ENCODE measurements at places on chromosomes 4 and X. TPM values are rescaled to one million over a fixed set of nuclear protein-coding genes. Genes with fewer than 3 reads are reported as not detected.
A peak's percentile ranks its signal among the peaks of the same experiment; 100 is the strongest.

ADRA2C gene
- under 0.01 TPM for total RNA-seq

ATP8A1 gene
- 1.4 TPM for total RNA-seq

EFNB1 gene
- 117 TPM for total RNA-seq

LDB2 gene
- total RNA-seq = not detected

RAB9B gene
- total RNA-seq = not detected

FAM9A gene
- not detected for total RNA-seq

DNAJB14 gene
- 32.9 TPM for total RNA-seq

PRKG2 gene
- total RNA-seq = 7.0 TPM

TSPAN6 gene
- 16.6 TPM for total RNA-seq

TLR1 gene
- 0.13 TPM for total RNA-seq

CXCR3 gene
- total RNA-seq = not detected

- DNase-seq = no peak
Measured at GRCh38 chrX:154827194-154828015, 7.1 kb downstream of the SMIM9 start.

GRCh38 chr4:81146466-81146865 lies 68.6 kb downstream of the PRKG2 start:
- no peak for DNase-seq

DNA sequence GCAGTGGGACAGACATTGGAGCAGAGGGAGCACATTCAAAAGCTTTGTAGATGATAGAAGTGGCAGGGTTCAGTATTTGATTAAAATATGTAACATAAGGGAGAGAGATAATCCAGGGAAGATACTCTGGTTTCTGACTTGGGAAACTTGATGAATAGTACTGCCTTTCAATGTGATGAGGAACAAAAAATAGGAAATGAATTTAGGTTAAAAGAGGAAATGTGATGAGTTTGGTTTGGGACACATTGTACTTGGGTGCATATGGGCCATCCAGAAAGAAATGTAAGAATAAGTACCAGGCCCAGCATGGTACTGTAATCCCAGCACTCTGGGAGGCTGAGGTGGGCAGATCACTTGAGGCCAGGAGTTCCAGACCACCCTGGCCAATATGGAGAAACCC lies 20.9 kb upstream of the NDNF start:
- DNase-seq = no peak

DNA sequence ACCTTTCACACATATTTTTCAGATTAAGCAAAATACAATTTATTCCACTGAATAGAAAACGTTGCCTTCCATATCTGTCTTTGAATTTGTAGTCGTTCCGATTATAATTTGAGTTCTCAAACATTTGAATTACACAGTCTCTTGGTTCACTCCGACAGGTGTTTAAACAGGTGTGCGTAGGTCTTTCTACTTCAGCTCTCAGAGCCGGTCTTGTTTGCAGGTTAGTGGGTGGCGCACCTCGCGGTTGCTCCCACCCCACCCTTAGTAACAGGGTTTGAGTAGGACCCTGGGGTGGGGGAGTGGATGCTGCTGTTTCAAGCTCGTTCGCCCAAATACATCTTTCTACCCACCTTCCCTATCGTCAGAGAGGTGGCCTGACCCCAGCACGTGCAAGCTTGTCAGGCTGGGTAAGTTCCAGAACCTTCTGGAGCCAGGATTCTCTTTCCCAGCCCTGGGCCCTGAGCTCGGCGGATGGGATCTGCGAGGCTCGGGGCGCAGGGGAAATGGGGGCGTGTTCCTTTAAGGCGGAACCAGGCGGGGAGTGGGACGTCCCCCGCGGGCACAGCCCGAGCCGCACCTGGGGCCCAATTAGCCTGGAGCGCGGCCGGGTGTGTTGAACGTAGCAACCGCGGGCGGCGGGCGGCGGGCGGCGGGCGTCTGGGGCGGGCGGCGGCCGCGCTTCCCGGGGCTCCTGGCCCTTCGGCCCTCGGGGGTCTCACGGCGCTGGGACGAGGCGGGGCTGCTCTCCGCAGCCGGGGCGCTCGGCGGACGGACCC lies at the start of gene FAM149A:
TSS of gene FAM149A (plus strand) at position 591 of the 776 bp plus-strand sequence.
- DNase-seq = no peak

GRCh38 chrX:81957900-81958545 lies 756.1 kb downstream of the SH3BGRL start:
- DNase-seq = peak; percentile 4

DNA sequence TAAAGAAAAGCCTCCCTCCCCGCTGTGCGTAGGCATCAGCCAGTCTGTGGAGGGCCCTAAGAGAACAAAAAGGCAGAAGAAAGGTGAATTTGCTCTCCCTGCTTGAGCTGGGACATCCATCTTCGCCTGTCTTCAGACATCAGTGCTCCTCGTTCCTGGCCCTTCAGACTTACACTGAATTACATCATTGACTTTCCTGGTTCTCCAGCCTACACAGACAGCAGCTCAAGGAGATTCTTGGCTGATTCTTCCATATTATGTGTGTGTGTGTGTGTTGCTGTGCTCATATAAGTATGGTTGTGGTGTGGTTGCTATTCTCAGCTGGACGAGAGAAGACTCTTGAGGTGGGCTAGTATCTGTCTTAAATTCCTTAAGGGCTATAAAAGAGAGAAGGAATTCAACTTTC lies 35.5 kb upstream of the CD99L2 start:
- no peak for DNase-seq

DNA sequence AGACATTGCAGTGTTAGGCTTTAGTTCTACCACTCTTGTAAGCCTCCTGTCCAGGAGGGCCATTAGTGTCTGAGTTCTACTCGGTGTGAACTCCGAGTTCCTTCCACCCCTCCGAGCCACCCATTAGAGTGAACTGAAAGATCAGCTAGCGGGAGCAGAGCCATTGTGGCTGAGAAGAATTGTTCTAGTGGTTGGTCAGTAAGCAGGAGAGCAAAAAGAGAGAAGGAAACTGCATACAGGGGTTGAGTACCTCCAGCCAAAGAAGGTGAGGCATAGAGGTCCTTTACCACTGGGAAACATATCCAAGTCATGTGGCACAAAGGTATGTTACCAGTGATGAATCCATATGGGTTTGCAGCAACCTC lies 96.9 kb downstream of the CPE start:
- no peak for DNase-seq

DNA sequence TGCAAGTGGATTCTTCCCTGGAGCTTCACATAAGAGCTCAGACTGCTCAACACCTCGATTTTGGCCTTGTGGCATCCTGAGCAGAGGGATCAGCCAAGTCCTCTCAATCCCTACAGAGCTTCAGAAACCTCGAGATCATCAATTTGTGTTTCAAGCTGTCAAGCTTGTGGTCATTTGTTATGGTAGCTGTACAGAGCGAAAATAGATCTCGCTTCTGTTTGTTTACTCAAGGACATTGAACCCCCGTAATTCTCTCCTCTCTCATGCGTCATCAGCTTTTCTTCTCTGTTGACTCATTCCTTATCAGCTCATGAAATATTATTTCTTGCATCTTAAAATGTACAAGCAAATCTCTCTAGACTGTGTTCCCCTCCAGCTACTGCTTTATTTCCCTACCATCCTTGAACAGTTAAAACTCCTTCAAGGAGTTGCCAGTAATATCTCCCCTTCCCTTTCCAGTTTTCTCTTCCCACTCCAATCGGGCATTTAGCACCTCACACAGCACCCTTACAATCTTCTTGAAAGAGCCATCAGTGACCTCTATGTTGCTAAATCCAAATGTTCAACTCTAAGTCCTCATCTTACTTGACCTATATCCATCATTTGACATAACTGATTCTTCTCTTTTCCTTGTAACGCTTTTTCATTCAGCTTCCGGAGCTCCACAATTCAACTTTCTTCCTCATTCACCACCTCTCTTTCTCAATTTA lies 106.2 kb upstream of the FAT1 start:
- peak; percentile 90 for DNase-seq

DNA sequence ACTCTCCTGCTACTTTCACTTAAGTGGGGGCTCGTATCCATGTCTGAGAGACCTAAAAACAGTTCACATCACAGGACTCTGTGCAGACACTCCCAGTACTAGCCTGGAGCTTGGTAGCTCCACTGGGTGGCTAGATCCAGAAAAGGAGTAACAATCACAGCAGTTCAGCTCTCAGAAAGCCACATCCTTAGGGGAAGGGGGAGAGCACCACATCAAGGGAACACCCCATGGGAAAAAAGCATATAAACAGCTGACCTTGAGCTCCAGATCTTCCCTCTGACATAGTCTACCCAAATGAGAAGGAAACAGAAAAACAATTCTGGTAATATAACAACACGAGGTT lies 175.8 kb downstream of the FAM13A start:
- no peak for DNase-seq

DNA sequence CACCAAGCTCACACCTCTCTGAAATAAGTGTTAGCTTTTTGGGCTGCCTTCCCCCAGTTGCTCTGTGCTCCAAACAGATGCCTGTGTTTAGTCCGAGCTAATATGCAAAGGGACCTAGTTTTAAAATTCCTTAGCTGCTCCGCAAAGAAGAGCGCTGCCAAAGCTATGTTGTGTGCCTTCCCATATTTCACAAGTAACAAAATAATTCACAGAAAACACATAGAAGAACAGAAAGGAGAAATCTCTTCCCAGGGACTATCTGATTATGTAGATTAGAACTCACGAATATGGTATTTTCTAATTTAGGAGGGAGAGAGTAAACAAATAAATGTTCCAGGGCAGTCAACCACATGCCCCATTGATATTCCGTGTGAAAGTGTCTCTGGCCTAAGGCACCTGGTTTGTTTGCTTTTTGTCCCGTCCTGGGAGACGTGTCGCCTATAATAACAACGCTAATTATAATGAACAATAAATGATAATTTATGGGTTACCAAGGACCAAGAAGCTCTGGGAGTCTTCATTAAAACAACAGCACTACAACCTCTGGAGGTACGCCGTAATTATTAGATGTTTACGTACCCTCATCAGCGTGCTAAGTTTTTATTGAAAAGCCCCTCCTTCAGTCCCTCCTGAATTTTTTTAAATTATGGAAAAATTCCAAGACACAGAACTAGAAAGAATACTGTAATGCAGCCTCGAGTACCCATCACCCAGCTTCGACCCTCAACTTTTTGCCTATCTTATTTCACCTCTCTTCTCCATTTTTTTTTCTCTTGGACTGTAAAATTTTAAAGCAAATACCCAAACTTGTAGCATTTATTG lies 1.2 kb upstream of the CCNG2 start:
- no peak for DNase-seq

GRCh38 chr4:60605646-60606354 lies 594.3 kb upstream of the ADGRL3 start:
- DNase-seq = peak; percentile 14

DNA sequence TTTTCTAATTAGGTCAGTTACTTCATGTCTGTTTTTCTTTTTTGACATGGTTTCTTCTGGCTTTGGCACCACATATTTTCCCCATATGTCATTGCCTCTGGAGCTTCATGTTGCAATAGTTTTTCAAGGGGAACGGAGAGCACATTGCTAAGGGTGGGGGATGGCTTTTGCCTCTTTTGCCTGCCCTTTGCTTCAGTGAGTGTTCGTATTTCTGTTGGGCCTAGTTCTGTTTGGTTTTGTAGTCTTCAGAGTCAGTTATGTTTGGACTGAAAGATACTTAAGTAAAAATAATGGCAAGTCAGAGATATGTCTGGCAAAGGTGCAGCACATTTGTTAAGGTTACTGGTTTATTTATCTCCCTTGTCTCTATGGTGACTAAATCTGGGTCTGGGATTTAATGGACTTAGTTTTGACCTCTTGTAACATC lies 29.1 kb downstream of the FHL1 start:
- peak; percentile 64 for DNase-seq

DNA sequence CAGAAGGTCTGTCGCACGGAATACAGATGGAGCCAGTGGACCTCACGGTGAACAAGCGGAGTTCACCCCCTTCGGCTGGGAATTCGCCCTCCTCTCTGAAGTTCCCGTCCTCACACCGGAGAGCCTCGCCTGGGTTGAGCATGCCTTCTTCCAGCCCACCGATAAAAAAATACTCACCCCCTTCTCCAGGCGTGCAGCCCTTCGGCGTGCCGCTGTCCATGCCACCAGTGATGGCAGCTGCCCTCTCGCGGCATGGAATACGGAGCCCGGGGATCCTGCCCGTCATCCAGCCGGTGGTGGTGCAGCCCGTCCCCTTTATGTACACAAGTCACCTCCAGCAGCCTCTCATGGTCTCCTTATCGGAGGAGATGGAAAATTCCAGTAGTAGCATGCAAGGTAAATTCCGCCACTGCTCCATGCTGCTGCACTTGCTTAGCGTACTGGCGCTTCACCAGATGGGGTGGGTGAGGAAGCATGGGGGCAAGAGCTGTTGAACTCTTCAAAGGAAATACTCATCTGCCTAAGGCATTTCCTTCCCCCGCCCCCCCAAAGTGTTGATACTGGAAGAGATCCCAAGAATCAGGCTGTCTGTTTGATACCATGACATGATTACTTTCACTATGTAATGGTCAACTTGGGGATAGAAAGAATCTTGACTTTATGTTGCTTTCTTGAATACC lies 24.8 kb downstream of the KLF3 start:
- DNase-seq = no peak

GRCh38 chr4:7902826-7903225 lies 36.8 kb downstream of the AFAP1 start:
- no peak for DNase-seq

- no peak for DNase-seq
Measured at GRCh38 chrX:134880866-134881265, 109.9 kb upstream of the SMIM10 start.

- DNase-seq = no peak
Measured at GRCh38 chr4:169068423-169068822, 58.4 kb upstream of the CBR4 start.

- no peak for DNase-seq
Measured at GRCh38 chr4:38306482-38307071, 346.4 kb downstream of the PTTG2 start.

DNA sequence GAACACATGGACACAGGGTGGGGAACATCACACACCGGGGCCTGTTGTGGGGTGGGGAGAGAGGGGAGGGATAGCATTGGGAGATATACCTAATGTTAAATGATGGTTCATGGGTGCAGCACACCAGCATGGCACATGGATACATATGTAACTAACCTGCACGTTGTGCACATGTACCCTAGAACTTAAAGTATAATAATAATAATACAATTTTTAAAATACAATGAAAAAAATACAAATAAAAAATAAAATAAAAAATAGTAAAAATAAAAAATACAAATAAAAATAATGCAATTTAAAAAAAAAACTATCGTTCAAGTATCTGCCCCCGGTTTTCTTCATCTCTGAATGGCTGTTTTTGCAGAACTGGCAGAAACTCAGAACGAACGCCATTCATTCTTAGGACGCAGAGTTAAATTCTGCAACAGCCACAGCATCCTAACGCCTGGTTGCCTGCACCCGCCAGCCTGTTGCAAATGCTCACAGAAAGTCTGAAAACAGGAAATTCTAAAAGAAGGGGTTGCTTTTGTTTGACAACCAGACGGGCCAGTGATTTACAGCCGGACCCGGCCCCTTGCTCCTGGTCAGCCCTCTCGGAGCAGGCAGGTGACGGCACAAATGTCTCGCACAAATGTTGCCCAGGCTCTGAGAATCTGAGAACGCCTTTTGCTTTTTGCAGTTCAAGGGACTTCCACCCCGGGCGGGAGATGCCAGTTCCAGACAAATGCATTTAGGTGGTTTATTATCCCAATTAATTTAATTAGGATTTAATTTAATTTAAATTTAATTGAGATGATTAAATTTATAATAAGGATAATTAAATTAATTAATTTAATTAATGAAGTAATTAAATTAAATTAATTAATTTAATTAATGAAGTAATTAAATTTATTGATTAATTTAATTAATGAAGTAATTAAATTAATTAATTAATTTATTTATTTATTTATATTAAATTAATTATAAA lies 47.8 kb downstream of the CRLF2 start:
- no peak for DNase-seq
